ENCODE measurements at places on chromosomes 13 and 19.

DNA sequence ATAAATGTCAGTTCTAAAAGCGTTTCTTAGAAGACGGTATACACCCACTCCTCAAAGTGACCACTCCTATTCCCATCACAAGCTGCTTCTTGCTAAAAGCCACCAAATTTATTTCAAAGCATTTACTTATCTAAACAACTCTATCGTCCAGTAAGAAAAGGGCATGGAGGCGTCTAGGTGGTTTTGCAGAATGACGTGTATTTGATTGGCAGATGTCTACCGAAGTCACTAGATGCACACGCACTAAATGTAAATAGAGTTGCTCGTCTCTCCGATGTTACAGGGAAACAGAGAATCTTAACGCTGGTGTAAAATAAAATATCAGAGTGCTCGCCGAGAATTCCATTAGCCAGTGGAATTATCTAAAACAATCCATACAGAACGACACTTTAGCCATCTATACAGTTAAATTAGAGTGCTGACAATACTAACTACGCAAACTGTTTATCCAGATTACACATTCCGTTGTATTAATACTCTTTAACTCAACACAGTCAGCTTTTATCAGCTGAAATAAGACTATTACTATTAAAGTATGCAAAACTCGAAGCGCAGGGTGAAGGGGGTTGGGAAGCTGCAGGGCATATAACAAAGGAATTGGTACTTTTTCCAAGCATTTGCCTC, 1.9 kb downstream of the KLF12 start:
- no peak for DNase-seq

- DNase-seq, result no peak
These were observed 35.8 kb downstream of the ZNF420 start for GRCh38 chr19:37114001-37114400.

DNA sequence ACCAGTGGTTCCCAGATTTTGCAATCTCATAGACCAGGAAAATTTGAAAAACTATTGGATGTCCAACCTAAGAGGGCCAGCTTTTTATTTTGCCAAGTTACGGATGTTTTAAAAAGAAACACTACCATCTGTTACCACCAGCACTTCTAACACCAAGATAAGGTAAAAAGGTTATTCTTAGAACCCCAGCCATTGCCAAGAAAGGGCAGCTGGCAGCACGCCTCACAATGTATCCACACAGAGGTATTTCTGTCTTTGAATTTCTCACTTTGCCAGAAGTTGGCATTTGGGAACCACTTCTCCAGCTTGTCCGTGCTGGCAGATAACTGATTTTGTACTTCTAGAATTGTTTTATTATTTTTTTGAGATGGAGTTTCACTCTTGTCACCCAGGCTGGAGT, 28.7 kb downstream of the CAPN12 start:
- DNase-seq, result no peak

DNA sequence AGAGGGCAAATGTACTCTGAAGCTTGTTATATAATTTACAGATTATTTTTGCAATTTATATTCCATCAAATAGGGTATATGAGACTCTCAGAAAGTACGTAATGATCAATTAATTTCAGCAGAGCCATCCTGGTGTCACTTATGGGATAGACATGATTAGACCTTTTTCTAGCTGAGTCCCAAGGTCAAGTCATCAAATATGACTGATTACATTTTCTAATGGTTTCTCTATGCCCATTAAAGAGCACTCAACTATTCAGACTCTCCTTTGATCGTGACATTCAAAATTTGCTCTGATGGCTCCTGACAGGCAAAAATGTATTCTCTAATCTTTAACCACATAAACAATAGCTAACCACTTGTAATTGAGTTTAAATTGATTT, 469.2 kb downstream of the COG6 start:
- DNase-seq, result no peak

- no peak for DNase-seq
These were observed 666.6 kb downstream of the SLITRK1 start for GRCh38 chr13:83215627-83216026.

DNA sequence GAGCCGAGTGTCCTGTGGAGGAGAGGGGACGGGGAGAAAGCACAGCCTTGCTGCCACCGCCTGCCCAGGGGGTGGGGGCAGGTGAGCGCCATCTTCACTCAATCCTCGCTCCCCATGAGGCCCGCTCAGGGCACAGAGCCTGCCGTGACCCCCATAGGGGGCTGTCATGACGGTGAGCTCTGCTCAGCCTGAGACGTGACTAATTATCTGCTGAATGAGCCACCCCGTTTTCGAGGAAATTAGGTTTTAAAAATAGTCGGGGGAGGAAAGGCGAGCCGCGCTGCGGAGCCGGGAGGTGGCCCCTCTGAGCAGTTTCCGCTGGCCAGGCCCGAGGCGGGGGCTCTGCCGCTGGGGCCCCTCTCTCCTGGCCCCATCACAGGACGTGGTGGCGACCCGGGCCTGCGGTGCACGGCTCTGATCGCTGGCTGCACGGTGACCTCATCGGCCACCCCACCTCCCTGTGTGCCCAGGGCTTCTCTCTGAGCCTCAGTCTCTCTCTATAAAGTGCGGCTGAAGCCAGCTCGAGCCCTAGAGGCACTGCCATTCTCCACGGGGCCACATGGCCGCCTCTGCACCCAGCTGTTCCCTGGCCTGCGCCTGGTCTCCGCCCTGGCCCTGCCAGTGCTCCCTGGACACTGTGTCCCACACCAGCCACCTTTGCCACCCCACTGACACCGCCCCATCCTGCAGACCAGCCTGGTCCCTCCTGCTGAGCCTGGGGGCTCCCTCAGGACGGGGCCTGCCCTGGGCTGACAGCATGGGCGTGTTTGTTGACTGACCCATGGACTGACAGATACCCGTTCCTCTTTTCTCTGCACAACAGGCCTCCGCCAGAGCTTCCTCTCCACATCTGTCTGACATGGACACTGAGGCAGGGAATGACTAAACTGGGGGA, 28.3 kb downstream of the PIP5K1C start:
- DNase-seq, result no peak

GRCh38 chr13:73107970-73108369, 49.2 kb downstream of the KLF5 start:
- DNase-seq, result no peak

Measured in NCI-H2107 (cell line).